GDM1 (cell line): ENCODE measurements at places on chromosomes 5 and 9.

- DNase-seq = peak; percentile 73
Measured at GRCh38 chr9:35844628-35845270, 15.7 kb downstream of the TMEM8B start.

GRCh38 chr9:27088981-27089380, 20.0 kb upstream of the TEK start:
- DNase-seq = no peak

DNA sequence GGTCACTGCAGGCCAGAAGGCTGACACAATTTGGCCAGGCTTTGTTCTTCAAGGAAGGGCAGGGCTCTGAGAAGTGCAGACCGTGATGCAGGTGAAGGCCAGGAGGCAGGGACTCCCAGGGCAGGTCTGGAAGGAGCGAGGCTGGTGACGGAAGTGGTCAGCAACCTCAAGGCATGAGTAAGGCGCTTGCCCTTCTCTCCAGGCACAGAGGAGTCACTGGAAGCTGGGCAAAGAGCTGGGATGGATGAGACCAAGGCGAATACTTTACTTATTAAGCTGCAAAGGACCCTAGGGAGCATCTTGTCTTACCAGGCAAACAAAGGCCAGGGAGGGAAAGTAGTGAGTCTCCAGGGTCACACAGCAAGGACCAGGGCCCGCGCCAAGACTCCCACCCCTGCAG, 18.6 kb downstream of the IRF1 start:
- no peak for DNase-seq

DNA sequence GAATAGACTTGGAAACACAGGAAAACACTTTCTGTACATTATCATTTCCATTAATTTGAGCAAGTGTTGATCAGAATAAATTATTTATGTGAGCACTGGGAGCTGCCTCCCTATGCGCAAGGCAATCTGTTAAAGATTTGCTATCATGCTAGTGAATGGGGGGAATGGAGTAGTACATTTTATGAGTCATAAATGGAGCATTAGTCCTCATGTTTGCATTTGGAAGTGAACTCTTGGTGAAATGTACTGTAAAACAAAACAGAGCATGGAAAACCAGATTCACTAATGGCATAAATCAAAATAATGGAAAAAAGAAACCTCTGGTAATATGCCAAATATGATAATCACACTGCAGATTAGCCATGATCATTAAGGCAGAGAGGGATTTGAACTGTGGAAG, 40.5 kb upstream of the TMC1 start:
- DNase-seq = no peak

- DNase-seq = no peak
Measured at GRCh38 chr5:149581192-149581861, at the start of gene ARHGEF37. TSS of gene ARHGEF37 (plus strand) at chr5:149581498. CDS start at chr5:149597770, 16,272 bp downstream.

GRCh38 chr5:79686799-79687198, 2.8 kb upstream of the CMYA5 start:
- DNase-seq = no peak

- no peak for DNase-seq
Measured at GRCh38 chr9:88579050-88579715, 44.2 kb downstream of the NXNL2 start.

DNA sequence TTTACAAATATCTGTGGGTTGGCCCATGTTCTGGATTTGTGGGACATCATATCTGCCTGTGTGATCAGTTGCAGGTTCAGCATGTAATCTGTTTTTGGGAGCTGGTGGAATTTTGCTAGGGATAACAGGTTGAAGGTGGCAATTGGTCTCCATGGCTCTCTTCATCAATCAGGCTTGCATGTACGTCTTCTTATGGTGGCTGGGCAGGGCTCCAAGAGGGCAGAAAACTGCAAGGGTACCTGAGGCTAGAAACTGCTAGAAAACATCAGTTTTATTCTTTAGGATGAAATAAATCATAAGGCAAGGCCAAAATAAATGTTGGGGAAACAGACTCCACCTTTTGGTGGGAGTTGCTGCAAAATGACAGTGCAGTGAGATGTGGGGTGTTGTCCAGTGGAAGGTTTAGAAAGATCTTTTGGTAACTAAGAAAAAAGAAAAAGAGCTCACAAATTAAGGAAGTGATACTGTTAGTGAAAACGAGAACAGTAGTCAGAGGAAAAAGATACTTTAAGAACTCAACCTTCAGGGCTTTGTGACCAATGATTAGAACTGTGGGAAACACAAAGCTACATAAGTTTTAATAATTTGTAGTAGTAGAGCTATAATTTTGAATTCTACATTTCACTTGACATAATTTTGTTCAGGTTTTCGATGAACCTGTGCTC, 300.7 kb upstream of the IZUMO3 start:
- DNase-seq = no peak

- no peak for DNase-seq
Measured at GRCh38 chr9:89015336-89015735, 24.1 kb downstream of the S1PR3 start.

- DNase-seq = no peak
Measured at GRCh38 chr9:73056245-73056644, 95.4 kb upstream of the ANXA1 start.

DNA sequence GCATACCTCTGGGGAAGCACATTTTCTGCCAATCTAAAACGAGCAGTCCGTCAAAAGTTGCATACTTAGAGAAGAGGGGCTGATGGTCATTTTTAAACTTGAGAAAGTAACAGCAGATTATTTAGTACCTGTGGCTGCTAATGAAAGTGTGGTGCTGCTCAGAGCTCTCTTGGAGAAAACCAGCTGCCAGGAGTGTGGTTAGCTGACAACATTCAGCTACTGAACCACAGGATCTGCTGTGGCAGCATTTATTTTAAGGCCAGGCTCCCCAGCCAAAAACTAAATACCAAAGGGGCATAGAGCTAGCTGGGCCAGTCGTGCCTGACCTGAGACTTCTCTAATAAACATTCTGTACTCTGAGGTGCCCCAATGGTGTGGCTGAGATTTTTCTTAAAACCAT, 203.6 kb downstream of the EDIL3 start:
- peak; percentile 52 for DNase-seq

DNA sequence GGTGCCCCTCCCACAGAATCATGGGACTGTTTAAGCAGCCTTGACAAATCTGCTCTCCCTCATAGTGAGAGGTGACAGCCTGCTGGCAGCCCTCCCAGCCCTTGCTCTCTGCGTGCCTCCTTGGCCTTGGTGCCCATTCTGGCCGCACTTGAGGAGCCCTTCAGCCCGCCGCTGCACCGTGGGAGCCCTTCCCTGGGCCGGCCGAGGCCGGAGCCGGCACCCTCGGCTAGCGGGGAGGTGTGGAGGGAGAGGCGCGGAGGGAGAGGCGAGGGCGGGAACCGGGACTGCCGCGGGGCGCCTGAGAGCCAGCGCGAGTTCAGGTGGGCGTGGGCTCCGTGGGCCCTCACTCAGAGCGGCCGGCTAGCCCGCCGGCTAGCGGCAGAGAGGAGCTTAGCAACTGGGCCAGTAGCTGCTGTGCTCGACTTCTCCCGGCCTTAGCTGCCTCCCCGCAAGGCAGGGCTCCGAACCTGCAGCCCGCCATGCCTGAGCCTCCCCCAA, 125.9 kb upstream of the MYO10 start:
- no peak for DNase-seq
